ENCODE measurements at places on chromosomes 16 and 17.
A peak's percentile ranks its signal among the peaks of the same experiment; 100 is the strongest.

DNA sequence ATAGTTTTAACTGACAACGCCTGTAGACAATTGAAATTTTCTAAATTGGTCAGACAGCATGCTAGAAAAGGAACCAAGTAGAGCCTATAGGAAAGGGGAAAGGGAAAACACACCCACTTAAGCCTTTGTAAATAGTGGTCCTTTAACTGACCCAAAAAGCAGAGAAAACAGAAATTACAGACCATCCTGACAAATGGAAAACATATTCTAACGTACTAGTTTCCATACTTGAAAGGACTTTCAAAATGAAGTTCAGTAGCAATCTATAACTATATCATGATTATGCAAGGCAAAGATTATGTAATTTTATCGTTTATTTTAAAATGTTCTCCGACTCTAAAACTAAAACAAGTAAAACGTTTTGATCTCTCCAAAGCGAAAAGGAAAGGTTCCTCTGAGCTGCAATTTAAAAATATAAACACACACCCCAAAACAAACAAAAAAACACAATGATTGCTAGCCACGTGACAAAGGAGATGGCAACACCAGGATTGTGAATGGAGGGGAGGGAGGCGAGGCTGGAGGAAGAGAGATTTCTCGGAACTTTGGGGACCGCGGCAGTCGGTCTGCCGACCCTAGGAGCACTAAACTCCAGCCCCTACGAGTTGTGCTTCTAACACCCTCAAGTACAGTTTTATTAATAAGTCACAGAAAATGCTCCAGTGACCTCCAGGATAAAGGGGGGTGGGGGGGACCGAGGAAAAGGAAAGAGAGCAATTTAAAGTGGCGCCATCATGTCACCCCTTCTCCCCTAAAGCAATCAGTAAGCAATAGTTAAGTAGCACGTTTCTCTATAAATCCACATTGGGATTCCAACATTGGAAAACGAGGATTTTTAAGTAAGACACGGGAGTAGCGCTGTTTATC lies 1.7 kb downstream of the KANSL1 start:
- no peak for DNase-seq

DNA sequence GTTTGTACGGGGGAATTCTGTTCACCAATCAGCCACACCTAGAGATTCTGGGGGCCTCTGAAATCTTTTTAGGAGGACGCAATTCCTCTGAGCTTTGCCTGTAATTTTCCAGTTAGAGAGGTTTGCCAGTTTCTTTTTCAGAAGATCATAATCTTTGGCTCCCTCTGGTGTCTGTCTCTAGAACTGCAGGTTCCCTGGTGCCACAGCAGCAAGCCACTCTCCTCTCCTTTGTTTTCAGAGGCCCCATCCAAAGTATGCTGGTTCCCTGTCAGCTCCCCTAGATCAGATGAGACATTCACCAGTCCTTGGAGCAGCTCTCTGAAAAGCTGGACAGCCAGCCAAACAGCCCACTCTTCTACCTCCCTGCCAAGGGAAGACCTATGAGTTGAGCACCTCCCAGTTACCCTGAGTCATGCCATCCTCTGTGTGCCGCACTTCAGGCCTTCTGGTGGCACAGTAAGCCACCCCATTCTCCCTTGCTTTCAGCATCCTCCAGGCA lies 36.1 kb downstream of the RNF112 start:
- DNase-seq = peak; percentile 55

- DNase-seq = no peak
These were observed 62.8 kb upstream of the MPHOSPH6 start for GRCh38 chr16:82232806-82233205.

DNA sequence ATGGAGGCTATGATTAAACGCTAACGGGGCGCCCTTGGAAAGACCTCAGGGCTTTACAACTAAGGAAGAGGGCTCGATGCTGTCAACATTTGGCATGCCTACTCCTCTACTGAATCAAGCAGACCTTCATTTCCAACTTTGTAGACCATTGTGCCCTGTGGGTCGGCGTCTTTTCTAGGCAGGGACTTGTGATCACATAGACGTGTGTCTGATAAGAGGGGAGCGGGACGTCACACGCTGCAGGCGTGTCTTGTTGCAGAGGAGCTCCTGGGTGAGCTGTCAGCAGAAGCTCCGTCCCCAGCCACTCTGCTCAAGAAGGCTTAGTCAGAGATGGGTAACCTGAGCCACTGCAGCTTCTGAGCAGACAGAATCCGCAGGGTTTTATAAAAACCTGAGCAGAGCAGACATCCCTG lies 2.8 kb downstream of the MAPK8IP3 start:
- DNase-seq = no peak

- DNase-seq = no peak
These were observed 407.6 kb upstream of the PSMD7 start for GRCh38 chr16:73888840-73889490.

GRCh38 chr17:19379361-19380065 lies 1.2 kb downstream of the MAPK7 start:
- DNase-seq = no peak

DNA sequence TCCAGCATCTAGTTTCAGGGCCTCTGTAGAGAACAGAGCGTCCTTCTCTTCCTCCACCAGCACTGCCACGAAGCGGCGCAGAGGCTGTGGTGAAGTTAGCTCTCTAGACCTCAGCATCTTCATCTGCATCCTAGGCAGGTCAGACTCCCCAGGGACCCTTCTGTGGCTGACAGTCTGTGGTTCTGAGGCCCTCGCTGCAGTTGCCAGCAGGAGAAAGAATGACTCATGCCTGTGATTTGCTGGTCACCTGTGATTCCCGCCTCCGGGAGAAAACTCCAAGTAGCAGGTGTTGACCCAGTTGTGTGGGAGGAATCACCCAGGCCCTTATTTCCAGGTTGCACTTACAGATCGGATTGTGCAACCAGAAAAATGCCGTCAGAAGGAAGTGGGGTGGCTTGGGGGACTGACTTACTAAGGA lies 117.3 kb upstream of the CACNG5 start:
- DNase-seq = no peak

DNA sequence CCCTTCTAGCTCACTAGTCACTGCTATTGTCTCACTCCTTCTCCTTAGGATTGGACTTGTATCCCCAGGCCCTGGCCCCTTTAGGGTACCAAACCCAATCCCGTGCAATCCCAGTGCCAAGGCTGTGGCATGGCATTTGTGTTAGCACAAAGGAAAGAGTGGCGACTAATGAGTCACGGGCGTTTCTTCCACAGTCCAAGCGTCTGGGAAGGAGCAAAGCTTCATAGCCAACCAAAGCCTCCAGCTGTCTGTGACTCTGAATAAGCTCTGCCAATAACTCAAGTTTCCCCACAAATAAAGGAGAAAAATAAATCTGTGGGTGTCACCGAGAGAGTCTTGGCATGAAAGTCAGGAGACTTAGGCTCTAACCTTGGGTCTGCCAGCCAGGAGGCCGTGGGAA lies 54.6 kb upstream of the COX10 start:
- DNase-seq = no peak

DNA sequence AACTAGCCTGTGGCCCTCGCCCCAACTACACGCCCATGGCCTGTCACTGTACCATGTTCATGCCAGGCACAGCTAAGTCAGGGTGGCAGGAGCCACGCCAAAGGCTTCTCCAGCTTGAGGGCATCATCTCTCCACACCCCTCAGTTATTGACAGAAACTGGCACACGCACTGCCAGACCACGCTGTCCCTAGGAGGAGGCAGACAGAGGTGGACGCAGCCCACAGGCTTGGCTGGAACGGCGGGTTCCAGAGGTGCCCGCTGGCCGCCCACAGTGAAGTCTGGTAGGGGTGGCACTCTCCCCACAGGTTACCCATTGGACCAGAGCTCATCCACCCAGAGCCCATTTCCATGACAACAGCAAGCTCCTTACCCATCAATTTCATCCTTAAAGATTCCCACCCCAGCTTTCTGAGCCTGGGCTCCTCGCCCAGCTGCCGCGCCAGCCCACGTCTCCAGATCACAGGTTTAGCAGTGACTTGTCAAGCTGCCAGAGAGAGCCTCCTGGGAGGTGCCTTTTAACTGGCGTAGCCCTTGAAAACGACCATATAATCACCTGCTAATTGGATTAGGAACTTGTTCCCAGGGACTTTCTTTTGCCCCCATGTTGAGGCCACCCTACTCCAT lies 27.9 kb downstream of the RPRML start:
- no peak for DNase-seq

Measured in hypothalamus (tissue), 51 donors.